RKO (cell line): ENCODE measurements at places on chromosomes 12 and 14.

- no peak for DNase-seq
These were observed 31.7 kb downstream of the AACS start for GRCh38 chr12:125096894-125097293.

DNA sequence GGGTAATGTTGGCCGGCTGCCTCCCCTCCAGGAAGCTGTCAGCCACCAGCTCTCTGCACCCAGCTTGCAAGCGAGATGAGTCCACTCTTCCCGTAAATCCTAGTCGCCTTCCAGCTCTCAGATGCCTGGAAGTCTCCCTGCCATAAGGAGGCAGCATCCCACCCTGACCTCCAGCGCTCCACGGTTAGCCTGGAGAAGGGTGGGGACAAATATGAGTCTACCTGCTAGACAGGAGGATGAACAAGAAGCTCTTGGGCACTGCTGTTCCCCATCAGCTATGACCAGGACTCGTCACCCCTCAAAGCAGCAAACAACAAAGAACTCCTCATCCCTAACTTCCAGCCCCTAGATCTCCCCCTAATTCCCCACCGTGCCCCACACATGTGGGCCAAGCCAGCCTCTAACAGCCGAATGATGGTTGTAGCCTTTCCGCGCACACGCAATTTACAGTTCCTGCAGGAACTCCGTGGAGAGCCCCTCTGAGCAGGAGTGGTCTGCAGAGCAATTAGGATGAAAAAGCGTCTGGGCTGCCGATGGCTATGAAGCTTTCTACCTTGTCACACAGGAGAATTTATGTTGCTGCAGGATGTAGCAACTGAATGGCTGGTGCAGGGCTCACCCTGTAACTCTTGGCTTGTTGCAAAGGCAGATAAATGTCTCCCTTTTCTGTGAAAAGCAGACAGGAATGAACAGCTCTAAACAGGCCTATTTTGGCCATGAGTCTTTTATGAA, 181.4 kb downstream of the GLT1D1 start:
- no peak for DNase-seq

DNA sequence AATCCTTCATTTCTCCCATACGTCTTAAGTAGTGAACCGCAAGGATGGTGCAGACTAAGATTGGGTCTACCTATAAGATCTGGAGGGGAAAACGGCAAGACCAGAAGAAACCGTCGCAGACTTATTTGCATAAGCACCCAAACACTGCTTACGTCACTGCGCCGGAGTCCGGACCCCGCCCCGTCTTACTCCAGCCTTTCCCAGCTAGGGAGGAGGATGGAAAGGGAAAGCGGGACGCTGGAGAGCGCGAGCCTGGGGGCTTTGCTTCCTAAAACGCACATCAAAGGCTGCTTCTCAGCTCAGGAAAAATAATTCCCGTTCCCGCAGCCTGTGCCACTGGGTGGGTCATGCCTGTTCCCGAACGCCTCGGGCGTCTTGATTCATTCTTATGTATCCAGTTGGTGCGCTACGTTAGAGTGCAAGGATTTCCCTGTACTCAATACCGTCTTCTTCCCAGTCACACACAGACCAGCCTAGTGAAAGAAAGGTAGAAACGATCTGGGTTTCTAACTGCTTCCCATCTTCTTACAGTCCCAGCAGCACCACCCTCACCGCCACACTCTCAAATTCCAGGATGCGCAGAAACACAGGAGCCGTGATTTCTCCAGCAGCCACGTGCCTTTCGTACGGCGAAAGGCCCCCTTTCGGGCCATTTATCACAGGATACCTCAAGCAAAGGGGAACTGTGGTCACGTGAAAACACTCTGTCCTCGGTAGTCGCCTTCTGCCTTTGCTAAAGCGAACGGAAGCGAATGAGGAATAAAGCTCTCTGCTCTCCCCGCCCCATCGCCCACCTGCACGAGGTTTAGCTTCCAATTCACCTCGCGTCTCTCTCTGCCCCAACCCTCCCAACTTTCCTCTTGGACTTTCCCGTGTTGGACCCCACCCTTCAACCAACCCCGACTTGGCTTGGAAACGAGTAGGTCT, 1.1 kb downstream of the SLC6A15 start:
- DNase-seq, result no peak

- no peak for DNase-seq
These were observed 190.0 kb downstream of the EMP1 start for GRCh38 chr12:13386323-13387039.

- no peak for DNase-seq
These were observed 165.0 kb downstream of the RGS6 start for GRCh38 chr14:72097173-72097783.

GRCh38 chr12:104562763-104563162, 106.0 kb downstream of the CHST11 start:
- DNase-seq, result no peak

DNA sequence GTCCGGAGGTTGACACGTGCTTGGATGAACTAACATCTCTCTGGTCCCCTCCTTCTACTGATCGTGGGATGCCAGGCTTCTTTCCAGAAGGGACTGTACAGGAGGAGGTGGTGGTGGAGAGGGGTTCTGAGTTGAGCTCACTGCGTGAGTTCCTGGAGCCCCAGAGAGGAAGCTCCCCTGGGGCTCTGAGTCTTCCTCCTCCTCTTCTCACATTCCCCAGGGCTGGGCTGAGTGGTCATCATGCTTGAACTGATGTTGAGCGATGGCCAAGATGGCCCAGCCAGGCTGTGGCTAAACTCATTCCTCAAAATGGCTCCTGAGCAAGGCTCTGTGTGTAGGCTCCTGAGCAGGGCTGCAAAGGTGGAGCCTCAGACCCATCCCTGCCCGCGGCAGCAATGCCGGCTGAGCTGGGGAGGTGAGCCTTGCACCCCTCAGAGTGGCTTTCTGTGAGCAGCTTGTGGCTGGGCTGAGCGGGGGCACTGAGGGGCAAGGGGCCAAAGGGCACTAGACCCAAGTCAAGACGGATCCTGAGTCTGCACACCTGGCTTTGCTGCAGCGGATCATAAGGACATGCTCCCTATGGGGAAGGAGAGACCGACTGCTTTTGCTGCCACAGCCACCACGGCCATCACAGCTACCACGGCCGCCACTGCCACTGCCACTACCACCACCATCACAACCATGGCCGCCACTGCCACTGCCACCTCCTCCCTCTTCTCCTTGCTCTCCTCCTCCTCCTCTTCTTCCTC, 35.4 kb downstream of the MEG3 start:
- DNase-seq, result no peak

DNA sequence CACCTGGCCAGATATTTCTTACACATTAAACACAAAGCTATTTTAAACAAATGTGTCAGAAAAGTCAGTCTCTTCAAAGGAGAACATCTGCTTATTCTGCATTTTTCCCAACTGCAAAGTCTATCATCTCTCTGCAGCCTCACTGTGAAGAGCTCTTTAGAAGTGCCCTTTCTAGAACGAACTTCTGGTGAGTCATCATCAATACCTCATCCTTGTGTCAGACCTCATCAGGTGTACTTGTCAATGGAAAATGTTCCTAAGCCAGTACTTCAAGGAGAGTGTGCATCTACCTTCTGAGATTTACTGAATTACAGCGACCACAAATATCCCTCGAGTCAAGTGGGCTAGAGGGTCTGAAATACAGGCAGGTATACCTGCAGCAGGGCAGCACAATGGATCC, 457.3 kb downstream of the LRIG3 start:
- no peak for DNase-seq

- DNase-seq, result no peak
These were observed 3.6 kb upstream of the LRCOL1 start for GRCh38 chr12:132614029-132614428.

GRCh38 chr12:8453021-8453513, 2.7 kb upstream of the CLEC6A start:
- no peak for DNase-seq

GRCh38 chr14:50955373-50956043, 11.2 kb upstream of the PYGL start:
- DNase-seq, result peak; percentile 97

DNA sequence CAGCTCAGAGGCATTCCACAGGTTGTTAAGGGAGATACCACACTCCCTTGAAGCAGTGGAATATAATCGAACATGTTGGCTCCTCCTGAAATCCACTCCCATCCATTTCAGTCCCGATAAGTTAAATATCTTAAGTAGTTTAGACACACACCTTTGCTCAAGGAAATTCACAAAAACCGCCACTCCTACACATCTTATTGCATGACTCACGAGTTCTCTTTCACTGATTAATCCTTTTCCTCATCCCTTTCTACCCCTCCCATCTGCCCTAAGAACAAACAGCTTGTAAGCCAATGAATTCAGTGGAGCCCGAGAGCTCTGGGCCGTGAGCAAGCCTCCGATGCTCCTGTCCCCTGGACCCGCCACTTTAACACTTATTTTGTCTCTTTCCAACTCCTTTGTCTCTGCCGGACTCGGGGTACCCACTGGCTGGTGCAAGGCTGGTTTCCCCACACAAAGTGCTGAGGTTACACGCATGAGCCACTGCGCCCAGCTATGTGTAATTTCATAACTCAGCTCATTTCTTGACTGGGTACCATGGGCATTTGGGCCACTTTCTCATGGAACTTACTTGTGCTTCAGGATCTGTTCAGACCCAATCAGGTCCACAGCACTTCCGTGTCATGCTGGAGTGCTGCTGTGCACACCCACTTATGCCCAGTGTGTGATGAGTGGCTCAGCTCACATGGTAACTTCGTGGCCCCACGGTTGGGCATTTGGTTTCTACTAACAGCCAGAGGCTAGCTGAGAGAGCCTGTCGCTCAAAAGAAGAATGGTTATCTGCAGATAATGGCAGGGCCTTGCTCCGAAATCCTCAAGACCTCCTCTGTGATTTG, 171.8 kb upstream of the ALG10B start:
- DNase-seq, result no peak

DNA sequence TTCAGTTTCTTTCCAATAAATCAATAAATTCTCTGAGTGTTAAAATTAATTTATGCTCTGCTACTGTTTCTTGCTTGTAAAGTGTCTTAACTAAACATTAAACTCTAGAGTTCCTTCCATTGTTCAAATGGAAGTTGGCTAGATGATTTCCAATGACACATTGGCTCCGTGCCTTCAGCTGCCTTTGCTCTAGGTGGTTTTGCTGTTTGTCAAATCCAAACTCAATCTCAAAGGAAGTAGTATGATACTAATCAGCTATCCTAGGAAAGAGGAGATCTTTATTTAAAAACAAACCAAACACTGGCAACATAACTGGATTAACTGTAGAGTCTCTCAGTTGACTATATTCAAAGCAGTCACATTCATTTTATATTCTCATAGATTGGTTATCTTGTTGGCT, 356.4 kb downstream of the FOXG1 start:
- DNase-seq, result no peak

- DNase-seq, result no peak
These were observed 150.2 kb downstream of the ADGRD1 start for GRCh38 chr12:131103669-131104462.

DNA sequence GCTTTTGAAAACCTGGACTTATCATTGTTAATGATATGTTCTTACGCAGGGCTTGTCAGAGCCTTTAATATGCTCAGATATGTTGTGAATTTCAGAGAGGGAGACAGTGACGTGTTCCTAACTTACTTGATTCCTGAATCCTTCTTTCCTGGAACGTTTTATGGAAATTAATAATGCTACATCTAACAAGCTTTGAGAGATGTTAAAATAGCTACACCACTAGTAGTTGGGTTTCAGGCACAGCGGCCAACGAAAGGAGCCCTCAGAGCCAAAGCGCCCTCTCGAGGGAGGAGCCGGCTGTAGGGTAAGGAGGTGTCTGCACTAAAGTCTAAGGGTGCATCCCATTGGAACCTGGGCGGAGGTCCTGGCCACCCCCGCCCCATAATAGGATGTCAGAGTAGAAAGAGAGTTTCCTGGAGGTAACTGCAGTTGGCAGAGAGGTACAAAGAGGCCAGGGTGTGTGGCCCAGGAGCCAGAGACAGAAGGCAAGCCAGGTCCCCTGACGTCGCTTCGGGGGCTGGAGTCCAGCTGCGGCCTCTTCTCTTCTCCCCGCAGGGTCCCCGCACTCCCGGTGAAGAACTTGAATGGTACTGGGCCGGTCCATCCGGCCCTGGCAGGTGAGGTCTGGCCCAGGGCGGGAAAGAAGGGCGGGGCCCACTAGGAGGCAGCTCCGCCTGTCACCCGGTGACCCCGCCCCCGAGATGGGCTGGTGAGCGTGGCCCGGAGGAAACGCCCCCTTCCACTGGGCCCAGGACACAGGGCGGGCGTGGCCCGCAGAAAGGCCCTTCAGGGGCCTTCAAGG, 36.3 kb downstream of the DTX1 start:
- no peak for DNase-seq

GRCh38 chr12:114006482-114007425, 40.6 kb upstream of the RBM19 start:
- no peak for DNase-seq

- no peak for DNase-seq
These were observed 176.8 kb downstream of the GXYLT1 start for GRCh38 chr12:41967668-41968500.

- no peak for DNase-seq
These were observed 17.4 kb upstream of the CHFR start for GRCh38 chr12:132904718-132905328.

GRCh38 chr14:83419420-83419819, 1885.8 kb upstream of the SEL1L start:
- DNase-seq, result no peak

- peak; percentile 74 for DNase-seq
These were observed 257.8 kb upstream of the CCDC196 start for GRCh38 chr14:66228267-66228970.

DNA sequence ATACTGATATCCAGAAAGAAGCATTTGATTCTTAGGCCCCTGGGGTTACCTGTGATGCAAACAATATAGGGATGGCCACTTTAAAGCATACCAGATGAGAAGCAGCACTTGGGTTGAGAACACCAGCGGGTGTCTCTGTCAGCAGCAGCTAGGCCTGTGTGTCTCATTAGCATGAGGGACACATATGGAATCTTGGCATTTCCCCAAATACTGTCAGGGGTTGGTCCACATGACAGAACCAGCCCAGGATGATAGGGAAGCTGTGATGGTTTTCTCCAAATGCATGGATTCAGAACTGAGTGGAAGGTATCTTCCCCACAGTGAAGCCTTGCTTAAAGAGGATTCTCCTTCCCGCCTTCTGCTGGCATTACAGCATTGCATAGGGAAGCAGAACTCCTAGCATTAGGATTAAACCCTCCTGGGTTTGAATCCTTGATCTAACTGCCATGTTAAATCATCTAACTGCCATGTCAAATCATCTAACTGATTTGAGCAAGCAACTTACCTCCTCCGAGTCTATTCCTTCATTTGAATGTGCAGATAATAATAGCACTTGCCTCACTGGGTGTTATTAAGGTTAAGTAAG, 111.5 kb upstream of the WSCD2 start:
- DNase-seq, result no peak
